ENCODE measurements at places on chromosomes 13 and 19.

DNA sequence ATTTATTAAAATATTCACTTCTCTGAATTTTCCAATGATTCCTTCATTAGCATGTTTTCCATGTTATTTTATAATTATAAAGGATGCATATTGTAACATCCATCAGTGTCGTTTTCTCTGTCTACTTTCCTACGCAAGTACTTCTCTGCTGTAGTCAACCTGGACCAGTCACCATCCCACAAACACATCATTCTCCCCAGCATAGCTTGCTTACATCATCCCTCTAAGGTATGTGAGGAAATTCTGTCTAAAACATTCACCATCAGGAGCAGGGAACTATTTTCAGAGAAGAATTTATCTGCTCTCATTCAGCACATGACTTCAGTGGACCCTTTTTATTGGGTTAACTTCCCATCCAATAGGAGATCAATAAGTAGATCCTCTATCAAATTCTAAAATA, 806.1 kb upstream of the ARGLU1 start:
- DNase-seq: peak; percentile 16

GRCh38 chr19:32895384-32895783, 25.8 kb upstream of the SLC7A9 start:
- DNase-seq: no peak

GRCh38 chr19:27971071-27971470, 1241.9 kb downstream of the UQCRFS1 start:
- DNase-seq: peak; percentile 95

GRCh38 chr19:4979211-4979807, 10.4 kb downstream of the KDM4B start:
- DNase-seq: no peak

DNA sequence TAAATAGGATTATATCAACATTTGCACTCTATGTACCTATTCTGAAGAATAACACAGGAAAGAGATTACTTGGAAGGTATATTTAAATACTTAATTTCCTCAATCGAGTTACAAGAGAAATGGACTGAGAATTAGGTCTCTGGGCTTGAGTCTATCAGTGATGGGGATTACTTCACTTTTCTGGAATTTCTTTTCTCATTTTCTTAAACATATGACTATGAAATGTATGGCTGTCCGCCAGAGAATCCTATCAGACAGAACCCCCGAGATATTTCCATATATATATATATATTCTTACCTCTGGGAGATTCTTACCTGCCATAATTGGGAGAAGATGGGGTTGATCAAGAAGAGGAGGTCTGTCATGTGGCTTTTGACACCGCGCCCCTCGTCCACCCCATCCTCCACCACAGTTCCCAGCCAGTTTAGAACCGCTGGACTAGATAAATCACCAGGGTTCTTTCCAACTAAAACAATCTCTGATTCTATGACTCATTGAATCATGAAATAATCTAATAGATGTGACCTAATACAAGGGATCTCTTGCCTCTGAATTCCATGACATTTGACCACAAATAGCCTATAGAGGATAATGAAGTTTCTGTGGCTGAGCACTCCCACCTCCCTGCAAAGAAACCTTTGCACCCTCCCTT, 231.3 kb downstream of the TBC1D4 start:
- no peak for DNase-seq

GRCh38 chr13:42751693-42752092, 29.7 kb upstream of the FAM216B start:
- DNase-seq: no peak

DNA sequence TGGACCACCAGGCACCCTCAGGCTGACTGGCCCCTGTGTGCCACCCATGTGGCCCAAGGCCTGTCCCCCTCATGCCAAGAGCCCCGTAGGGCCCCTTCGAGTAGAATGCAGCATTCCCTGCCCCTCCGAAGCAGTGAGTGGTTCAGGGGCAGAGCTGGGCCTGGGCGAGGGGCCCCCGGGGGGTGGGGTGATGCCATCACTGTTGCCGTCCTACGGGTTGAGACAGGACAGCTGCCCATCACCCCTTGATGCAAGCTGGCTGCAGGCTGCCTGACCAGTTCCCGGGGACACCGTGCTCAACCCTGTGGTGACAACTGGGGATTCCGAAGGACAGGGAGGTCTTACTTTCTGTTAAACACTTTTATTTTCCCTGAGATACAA, 4.7 kb downstream of the SBNO2 start:
- DNase-seq: no peak

DNA sequence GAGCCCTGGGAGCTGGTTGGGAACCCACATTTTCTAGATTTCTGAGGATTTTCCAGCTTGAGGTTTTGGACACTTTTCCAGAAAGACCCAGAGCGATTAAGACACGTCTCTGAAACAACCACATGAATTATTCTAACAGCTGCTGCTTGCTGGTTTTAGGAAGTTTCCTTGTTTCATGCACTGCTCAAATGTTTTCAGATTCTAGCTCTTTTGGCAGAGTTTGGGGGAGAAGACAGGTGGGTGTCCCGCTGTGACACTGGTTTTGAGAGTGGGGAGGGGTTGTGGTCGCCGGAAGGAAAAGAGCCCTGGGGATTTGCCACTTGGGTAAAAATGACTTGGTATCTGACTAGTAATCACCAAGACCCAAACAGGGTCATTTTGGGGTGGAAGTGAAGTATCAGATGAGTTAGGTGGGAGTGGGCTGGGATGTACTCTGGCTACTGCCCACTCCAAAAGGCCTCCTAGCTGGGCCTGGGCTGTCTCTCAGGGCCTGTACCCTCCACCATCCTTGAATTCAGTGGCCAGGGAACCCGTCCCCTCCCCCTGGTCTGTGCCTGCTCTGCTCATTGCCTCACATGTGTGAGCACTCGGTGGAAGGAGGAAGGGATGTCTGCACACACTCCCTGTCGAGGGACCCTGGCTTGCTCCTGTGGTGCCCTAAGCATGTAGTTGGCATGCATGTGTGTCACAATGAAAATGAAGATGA, 13.2 kb downstream of the GATAD2A start:
- DNase-seq: peak; percentile 32

GRCh38 chr13:70884196-70884595, 775.9 kb upstream of the KLHL1 start:
- DNase-seq: no peak

GRCh38 chr19:35883882-35884281, 15.5 kb downstream of the APLP1 start:
- no peak for DNase-seq

DNA sequence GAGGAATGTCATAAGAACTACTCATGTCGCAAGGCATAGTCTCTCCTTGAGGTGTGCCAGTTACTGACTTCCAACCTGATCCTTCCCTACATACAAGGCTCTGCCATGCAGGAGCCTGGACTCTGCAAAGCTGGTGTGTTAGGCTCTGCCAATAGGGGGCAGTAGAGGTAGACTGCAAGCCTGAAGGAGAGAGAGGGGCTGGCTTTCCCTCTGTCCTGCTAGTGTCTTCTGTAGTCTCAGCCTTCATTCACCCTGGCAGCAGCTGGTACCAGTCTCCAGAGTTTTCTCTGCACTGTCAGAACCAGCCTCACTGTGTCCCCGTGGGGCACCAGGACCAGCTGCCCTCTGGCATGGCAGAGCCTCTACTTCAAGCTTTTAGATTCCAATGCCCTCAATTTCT, 14.5 kb downstream of the SHISA2 start:
- DNase-seq: no peak

DNA sequence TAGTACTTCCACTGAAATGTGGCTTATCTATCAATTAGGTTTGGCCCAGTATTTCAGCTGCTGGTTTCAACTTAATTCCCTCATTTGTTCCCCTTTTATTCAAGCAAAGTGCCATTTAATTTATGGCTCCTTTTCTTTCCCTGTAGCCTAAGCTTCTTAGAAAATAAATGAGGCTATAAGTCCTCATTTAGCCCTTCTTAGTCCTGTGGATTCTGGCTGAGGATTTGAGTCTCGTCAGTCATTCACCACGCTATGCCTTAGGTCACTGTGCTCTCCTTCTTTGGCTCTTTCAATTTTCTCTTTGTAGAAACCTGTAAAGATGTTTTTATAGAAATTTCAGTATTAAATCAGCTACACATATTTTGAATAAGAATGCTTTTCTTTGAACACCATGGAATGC, 579.1 kb downstream of the GPC6 start:
- no peak for DNase-seq

Measured in astrocyte of the hippocampus (primary cell).